GM12864 (cell line): ENCODE measurements at places on chromosomes 5 and 9.

DNA sequence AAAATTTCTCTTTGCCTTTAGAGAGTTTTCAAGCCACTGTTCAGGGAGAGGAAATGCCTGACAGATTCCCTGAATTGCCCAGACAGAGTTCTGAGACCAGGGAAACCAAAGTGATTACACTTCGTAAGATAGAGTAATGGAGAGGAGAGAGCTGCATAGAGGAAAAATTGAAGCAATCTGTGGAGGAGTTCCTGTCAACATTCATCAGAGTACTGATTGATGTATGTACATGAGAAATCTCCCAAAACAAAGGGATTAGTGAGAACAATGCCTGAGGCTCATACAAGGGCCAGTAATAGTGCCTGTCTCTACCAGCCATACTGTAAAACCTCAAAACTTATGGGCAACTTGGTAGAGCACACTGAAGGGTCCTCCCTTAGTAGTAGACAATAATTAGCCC lies 79.0 kb upstream of the TRIM32 start:
- DNase-seq: no peak

DNA sequence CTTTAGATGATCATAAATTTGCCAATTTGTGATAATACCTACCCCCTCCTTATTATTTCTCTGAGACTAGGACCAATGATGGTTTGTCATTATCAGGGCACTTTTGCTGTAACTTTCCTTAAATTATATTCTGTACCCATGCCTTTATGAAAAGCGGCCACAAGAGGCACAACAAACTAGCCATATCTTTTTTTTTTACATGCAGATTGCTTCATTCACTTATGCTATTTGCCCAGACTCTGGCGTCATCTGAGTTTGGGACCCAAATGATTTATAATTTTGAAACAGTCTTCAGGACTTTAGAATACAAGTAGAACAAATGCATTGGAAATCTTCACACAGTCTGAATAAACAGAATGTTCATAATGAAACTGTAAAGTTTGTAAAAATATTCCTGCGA lies 408.1 kb downstream of the MAT2B start:
- DNase-seq: no peak

DNA sequence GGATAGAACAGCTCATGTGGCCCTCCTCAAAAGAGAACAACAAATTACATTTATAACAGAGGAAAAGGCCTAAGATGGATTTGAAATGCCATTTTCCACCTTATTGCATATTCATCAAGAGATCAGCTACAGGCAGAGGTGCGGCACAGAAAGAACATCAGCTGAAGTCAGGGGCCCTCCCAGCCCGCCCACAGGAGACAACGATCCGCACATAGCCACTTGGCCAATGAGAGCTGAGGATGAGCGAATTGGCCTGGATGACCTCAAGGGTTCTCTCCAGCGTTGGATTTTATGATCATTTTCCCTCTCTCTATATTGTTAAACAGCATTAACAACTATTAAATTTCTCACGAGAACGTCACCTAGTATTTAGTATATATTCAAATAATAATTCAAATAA lies 97.6 kb downstream of the GNAQ start:
- no peak for DNase-seq

- DNase-seq: no peak
Measured at GRCh38 chr5:33936381-33937016, at the start of gene RXFP3. TSS of gene RXFP3 (plus strand) at chr5:33936386. CDS start at chr5:33936741, 355 bp downstream.

- no peak for DNase-seq
Measured at GRCh38 chr5:172282272-172283019, 1.1 kb downstream of the UBTD2 start.

DNA sequence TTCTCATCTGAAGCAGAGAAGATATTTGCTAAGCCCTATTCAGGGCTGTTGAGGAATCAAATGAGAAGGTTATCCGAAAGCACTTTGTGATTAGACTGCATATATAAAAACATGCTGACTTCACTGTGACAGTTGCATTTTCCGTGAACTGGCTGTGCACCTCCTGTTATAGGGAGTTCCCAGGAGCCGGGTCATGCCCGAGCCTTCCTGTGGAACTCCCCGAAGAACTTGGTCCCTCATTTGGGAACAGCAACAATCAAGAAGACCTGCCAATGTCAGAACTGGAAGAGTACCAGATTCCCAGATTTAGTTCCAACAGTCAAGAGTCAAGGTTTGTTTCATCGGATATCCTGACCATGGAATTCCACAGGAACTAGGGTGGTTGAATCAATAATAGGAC lies 130.4 kb upstream of the RAI14 start:
- no peak for DNase-seq

- DNase-seq: no peak
Measured at GRCh38 chr9:69874301-69875060, 53.9 kb downstream of the CFAP95 start.

- DNase-seq: no peak
Measured at GRCh38 chr9:89843591-89843990, 238.8 kb downstream of the GADD45G start.

DNA sequence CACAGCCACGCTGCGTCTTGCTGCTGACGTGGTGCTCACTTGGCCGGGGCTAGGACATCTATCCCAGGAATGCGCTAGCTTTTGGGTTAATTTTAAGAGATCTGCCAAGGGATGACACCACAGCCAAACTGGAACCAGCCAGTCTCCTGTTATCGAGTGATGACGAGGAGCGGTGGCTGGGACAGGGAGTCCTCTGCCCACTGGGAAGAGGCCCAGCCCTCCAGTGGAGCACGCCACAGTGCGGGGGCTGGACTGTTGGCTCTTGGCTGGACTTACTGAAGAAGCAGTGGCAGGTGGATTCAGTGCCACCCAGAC lies 55.1 kb upstream of the PHYKPL start:
- no peak for DNase-seq

DNA sequence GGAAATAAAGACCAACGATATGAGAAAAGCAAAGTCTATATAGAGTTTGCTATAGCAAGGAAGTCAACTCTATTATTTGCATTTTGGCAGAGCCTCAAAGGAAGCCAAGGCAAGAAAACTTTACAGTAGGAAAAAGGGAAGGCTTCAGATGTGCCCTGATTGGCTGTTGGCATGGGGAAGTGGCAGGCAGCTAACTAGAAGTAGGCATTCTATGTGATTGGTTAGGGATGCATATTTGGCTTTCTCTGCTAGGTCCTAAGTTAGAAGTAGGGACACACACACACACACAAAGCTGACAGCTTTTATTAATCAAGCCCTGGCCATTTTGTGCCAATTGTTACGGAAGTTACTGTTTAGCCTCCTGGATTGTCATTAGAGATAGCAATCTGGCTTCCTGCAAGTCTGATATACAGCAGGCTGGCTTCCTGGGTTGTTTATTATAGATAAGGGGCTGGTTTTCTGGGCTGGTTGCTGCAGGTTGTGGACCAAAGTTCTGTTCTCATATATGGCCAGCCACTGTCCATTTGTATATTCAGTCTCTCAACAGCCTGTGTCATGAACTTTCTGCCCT lies 308.1 kb upstream of the GRAMD2B start:
- no peak for DNase-seq

DNA sequence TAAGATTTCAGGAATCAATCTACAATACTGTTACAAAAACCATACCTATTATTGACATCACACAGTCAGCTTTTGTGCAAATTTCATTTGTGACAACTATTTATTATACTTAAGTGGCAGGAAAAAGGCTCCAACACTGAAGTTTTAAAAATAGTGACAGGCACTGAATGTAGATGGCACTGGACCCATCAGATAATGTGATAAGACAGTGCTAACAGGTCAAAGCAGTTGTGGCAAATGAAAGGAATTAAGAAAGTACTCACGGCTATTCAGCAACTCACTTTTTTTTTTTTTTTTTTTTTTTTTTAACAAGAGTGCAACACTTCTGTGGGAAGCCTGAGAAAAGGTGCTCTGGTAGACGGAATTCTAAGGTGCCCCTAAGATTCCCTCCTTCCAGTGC lies 115.0 kb upstream of the MEF2C start:
- DNase-seq: no peak

GRCh38 chr9:91896097-91896496 lies 53.9 kb downstream of the ROR2 start:
- no peak for DNase-seq

- no peak for DNase-seq
Measured at GRCh38 chr5:40570408-40571129, 109.1 kb upstream of the PTGER4 start.

DNA sequence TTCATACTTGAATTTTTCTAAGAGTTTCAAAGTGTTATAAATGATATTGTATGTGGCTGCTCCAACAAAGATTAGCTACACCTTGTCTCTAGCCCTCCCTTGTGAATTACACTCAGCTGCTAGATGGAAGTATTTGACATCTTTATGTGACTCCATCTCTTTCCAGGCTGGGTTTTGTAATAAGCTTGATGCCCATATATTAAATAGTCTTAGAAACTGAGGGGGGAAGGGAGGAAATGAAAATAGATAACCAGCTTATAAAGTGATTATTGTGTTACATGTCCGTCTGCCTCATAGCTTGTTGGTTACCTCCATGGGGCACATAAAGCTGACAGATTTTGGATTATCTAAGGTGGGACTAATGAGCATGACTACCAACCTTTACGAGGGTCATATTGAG lies 63.4 kb downstream of the CD180 start:
- DNase-seq: no peak

- no peak for DNase-seq
Measured at GRCh38 chr9:91856419-91856818, 93.6 kb downstream of the ROR2 start.

GRCh38 chr9:72363236-72363635 lies 1.8 kb downstream of the ZFAND5 start:
- DNase-seq: no peak

DNA sequence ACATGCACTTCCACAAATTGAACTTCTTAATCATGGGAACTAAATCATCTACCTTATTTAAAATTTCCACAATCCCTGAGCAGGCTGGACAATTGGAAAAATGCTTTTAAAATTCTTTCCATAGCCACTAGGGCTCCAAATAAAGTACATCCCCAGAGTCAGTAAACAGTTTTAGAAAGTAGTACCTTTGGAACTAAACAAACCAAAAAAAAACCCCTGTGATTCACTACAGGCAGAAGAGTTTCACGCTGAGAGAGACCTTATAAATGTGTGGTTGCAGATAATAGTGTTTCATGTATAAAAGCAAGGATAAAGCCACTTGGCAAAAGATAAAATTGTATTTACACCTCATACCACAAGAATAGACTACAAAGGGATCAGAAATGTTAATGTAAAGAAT lies 11.8 kb upstream of the HMGCR start:
- DNase-seq: no peak

GRCh38 chr5:78779262-78779661 lies 130.7 kb upstream of the LHFPL2 start:
- DNase-seq: no peak

DNA sequence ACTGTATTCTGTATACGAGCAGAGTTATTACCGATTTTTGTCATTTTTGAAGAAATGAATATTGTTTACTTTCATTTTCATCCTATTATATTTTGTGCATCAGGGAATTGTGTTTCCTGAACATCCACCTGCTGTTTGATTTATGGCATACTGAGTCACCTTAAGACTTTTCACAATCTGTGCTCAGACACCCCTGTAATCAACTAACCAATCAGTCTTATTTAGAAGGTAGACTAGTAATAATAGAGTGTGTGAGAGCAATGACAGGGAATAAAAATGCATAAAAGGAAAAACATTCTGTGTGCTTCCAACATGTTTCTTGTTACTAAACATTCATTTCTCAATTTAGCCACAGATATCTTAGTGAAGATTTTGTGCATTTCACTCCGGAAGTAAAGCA lies 1413.6 kb upstream of the ACO1 start:
- DNase-seq: no peak

GRCh38 chr9:135126451-135127187 lies 39.2 kb downstream of the OLFM1 start:
- DNase-seq: no peak

GRCh38 chr5:61966296-61966955 lies 339.6 kb upstream of the KIF2A start:
- no peak for DNase-seq

DNA sequence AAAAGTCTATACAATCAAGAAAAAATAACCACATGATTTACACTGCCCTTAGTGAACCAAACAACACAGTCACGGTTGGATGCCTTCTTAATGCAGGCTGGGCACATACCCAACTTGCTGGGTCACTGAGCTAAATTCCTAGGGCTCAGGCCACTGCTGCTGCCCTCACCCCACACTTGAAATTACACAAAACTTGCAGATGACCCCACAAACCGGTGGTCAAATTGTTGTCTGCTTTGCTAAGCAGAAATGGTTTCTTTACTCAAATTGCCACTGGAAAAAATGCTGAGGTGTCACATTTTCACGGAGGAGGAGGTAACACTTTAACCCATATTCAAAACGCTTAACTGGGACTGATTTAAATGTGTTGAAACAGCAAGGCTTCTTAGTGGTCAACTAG lies 62.4 kb downstream of the HMHB1 start:
- no peak for DNase-seq

DNA sequence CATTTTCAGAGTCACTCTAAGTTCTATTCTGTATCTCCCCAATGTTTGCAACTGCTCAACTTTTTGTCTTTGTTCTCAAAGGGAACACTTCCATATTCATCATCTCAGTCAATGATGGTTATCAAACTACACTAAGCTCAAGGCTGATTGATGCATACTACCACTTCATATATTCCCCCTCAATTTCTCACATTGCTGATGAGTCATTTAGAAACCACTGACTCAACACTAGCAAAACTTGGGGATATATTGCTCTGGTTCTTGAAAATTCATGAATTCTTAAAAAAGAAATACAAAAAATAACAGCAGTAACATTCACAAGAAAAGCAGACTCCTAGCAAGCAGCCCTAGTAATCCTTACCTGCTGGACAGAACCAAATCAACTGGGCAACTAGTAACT lies 52.2 kb downstream of the ABHD17B start:
- peak; percentile 25 for DNase-seq

GRCh38 chr5:81878333-81878732 lies 93.5 kb upstream of the ATG10 start:
- no peak for DNase-seq

- DNase-seq: no peak
Measured at GRCh38 chr9:119955276-119955675, 586.0 kb upstream of the BRINP1 start.

- DNase-seq: no peak
Measured at GRCh38 chr9:113648586-113648985, 185.1 kb downstream of the RGS3 start.
